Activated T-helper 1 cell treated with anti-CD3 and anti-CD28 coated beads, Interleukin-2, amount 50 U/mL, for 16 hours (primary cell): ENCODE measurements at places on chromosomes 11 and 22.

GRCh38 chr11:59273373-59273841 lies 60.7 kb upstream of the MPEG1 start:
- DNase-seq, result no peak

DNA sequence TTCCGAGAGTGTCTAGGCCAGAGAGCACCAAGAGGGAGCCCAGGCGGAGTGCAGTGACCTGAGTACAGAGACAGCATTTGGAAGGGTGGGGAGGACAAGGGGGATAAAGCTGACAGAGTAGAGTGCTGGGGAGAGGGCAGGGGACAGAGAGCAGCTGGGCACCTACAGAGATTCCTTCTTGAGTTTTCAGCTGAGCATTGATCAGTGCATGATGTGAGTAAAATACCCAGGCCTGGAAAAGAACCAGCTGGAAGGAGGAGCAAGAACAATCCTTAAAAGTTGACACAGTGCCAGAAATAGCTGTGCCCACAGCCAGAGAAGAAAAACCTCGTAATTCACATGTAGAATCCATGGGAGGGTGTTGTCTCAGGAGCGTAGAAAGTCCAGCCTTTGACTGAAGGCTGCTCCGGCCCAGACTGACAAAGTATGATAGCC lies 33.9 kb upstream of the PANX2 start:
- no peak for DNase-seq

- DNase-seq, result no peak
Observed at GRCh38 chr22:39181356-39181755, 28.9 kb upstream of the CBX7 start.

- DNase-seq, result no peak
Observed at GRCh38 chr22:43088627-43088983, 586 bp downstream of the TTLL1 start.

- no peak for DNase-seq
Observed at GRCh38 chr22:37501610-37502341, 15.6 kb upstream of the MFNG start.

- no peak for DNase-seq
Observed at GRCh38 chr11:14954581-14954980, 17.6 kb downstream of the CALCA start.

DNA sequence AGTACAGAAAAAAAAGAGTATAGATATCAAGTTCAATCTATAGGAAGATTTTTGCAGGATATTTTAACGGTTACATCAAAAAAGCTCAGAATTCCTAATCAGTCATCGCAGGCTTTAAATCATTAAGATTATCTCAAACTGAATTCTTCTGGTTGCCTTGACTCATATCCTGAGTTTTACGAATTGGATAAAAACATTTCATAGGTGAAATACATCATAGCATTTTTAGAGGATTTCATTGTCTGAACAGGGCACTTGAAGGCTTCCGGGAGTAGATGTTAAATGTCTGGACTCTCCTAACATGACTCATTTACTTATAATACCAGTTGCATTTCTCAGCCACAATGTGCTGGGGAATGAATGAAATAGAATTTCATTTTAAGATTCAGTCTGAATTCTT lies 2216.6 kb upstream of the RAG2 start:
- DNase-seq, result no peak

GRCh38 chr22:31935961-31936635 lies 8.2 kb upstream of the YWHAH start:
- DNase-seq, result no peak

GRCh38 chr11:35791088-35791958 lies 128.7 kb downstream of the TRIM44 start:
- DNase-seq, result no peak

- DNase-seq, result no peak
Observed at GRCh38 chr11:121538054-121538453, 85.3 kb upstream of the SORL1-AS1 start.

- DNase-seq, result no peak
Observed at GRCh38 chr11:13771151-13771550, 102.7 kb downstream of the FAR1 start.

DNA sequence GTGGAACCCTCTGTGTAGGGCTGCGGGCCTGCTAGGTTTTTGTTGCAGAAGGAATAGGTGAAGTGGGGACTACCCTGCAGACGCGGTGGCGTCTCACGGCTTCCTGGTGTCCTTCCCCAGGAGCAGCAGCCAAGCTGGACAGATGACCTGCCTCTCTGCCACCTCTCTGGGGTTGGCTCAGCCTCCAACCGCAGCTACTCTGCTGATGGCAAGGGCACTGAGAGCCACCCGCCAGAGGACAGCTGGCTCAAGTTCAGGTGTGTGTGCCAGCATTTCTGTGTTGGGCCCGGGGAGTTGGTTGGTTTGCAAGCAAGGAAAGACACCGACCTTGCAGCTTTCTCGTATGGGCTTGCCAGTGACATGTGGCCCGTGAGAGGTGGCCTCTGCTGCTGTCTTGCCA lies 15.3 kb downstream of the TAB1 start:
- DNase-seq, result no peak

- no peak for DNase-seq
Observed at GRCh38 chr11:84566671-84567070, 1060.5 kb downstream of the DLG2 start.

- DNase-seq, result no peak
Observed at GRCh38 chr11:57873196-57873911, 111.8 kb downstream of the CTNND1 start.

- DNase-seq, result no peak
Observed at GRCh38 chr11:8973121-8973520, 8.9 kb upstream of the TMEM9B start.

DNA sequence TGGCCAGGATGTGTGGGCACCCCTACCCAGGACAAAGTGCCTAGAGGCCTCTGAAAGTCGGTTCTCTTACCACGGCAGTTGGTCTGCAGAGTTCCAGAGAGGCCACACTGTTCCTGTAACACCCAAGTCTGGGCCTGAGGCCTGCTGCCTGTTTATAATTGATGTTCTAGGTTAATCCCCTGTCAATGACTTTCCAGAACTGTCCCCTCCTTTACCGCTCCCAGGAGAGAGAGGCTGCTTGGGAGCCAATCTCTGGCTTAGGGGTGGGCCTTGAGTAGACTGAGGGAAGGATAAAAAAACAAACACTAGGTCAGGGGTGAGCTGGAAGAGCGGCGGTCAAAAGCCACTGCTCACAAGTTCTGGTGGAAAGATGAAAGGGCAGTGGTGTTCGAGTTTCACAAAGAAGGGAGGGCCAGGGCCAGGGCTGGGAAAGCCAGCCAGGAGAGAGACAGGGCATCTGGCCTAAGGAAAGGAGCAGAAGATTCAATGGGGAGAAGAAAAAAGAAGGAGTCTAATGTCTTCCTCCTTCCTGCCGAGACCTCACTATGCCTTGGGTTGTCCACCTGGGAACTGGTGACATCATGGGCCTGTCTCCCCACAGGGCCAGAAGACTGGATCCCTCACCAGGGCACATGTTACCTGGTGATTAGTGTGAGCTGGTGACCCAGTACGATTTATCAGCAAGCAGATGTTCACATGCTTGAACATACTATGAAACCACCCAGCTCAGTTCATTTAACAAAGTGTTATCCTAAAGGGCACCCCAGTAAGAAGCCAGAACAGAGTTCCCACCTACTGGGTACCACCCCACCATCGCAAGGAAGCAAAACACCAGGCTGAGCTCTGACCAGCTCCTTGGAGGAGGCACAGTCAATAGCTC lies 50.2 kb downstream of the PC start:
- DNase-seq, result no peak

DNA sequence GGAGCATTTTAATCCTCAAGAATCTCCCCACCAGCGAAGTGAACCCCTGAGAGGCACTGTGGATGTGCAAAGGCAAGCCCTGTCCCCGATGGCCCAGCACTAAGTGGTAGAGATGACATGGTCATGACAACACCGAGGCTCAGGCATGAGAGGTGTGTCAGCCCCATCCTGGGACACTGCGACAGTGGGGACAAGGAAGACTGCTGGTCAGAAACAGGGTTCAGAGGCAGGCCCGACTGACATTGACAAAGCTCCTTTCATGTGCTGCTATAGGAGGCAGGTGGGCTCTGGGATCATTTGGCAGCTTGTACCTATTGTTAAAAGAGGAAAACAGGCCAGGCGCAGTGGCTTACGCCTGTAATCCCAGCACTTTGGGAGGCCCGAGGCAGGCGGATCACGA lies 54.3 kb upstream of the MYEOV start:
- DNase-seq, result no peak

- no peak for DNase-seq
Observed at GRCh38 chr11:34529643-34530042, 16.0 kb upstream of the ELF5 start.

GRCh38 chr11:538431-539051 lies 1.2 kb downstream of the LRRC56 start:
- no peak for DNase-seq

DNA sequence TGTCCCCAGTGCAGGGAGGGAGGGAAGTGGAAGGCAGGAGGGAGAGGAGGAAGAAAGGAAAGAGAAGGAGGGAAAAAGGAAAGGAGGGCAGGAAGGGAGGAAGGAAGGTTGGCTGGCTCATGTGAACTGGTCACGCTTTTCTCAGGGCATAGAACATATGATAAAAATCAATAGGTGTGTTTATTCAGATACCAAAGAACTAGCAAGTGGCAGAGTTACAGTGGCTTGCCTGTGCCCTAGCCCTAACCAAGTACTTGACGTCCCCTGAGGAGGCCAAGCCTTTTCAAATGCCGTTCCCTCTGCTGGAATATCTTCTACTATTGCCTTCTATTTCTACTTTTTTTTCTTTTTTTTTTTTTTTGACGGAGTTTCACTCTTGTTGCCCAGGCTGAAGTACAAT lies 33.5 kb downstream of the CHRDL2 start:
- DNase-seq, result no peak

- no peak for DNase-seq
Observed at GRCh38 chr11:1197886-1198560, 24.8 kb upstream of the MUC5B start.

- DNase-seq, result no peak
Observed at GRCh38 chr11:78138291-78138690, 1.1 kb downstream of the ALG8 start.
